Esophagus mucosa (tissue), 1 donor: ENCODE measurements at places on chromosomes 12 and 14.

- ATAC-seq, result no peak
Measured at GRCh38 chr12:100845095-100845494, 50.5 kb downstream of the ANO4 start.

GRCh38 chr12:42166501-42166900, 21.8 kb upstream of the GXYLT1 start:
- ATAC-seq, result no peak

- ATAC-seq, result no peak
Measured at GRCh38 chr12:57340104-57340503, 89.1 kb upstream of the STAC3 start.

GRCh38 chr12:62267480-62267879, 7.3 kb downstream of the USP15 start:
- no peak for ATAC-seq

DNA sequence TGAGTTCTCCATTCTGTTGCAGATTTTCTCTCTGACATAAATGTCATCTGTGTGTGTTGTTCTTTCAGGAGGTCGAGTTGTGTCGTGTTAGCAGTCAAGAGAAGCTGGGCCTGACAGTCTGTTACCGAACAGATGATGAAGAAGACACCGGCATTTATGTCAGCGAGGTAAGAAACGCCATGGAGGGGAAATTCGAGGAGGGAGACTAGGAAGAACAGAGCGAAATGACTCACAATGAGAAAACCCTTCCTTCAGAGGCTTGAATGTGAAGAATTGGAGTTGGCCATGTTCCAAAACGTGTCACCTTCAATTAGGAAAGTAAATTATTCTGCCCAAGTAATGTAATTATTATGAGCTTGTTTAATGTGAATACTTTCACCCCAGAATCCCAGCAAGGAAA, 364.5 kb downstream of the PDZRN4 start:
- no peak for ATAC-seq

- ATAC-seq, result no peak
Measured at GRCh38 chr12:44358636-44359035, 517.5 kb downstream of the NELL2 start.

DNA sequence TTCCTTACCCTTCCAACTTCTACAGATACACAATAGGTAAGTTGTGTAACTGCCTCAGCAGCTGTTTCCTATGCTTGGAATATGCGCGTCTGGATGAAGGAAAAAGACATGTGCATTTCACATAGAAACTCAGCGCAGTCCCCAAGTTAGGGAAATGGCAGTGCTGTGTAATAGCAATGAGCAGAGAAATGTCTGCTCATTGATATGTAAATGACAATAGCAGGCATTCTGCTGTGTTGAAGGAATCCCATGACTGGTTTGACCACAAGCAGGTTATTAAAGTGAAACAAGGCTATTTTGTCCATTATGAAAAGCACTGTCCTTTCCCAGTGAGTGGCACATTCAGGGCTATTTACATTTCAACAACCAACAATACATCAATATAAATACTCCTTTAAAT, 106.6 kb downstream of the BTG1 start:
- ATAC-seq, result no peak

GRCh38 chr14:94344389-94344788, 21.3 kb upstream of the SERPINA6 start:
- no peak for ATAC-seq

GRCh38 chr12:2008677-2009076, 4.4 kb upstream of the DCP1B start:
- ATAC-seq, result no peak

GRCh38 chr12:1201030-1201429, 210.0 kb downstream of the ERC1 start:
- ATAC-seq, result no peak

- peak; percentile 86 for ATAC-seq
Measured at GRCh38 chr14:61860294-61860918, 98.2 kb downstream of the SNAPC1 start.

DNA sequence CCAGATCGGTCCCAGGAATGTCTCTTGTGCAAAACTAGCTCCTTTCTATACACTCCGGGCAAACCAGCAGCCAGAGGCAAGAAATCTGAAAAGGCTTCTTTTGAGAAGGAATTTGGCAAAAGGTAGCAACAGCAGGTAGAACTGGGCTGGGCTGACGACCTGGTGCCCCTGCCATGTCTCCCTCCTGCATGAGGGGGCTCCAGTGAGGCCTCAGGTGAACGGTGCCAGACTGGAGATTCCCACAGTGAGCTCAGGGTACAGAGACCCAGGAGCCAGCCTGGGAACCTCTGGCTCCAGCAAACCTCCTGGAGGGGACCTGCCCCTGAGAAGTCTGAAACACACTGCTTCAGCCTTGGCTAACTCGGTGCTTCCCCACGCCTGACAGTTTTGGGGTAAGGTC, 10.8 kb downstream of the ITPK1 start:
- no peak for ATAC-seq

DNA sequence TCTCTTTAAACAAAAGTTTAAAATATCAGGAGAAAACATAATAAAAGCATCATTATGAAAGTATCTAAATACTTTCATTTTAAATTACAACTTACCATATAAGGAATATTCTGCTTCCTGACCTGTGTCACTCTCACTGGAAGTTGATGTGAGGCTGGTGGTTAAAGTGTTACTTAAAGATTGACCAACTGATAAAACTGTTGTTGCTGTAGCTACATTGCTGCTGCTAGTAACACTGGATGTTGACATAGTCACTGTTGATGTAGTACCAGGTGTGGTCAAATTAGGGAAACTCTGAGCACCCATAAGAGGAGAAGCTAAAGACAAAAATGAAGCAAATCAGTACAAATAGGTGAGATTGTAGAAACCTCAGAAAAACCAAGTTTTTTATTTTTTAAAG, 79.9 kb downstream of the HECTD1 start:
- no peak for ATAC-seq

DNA sequence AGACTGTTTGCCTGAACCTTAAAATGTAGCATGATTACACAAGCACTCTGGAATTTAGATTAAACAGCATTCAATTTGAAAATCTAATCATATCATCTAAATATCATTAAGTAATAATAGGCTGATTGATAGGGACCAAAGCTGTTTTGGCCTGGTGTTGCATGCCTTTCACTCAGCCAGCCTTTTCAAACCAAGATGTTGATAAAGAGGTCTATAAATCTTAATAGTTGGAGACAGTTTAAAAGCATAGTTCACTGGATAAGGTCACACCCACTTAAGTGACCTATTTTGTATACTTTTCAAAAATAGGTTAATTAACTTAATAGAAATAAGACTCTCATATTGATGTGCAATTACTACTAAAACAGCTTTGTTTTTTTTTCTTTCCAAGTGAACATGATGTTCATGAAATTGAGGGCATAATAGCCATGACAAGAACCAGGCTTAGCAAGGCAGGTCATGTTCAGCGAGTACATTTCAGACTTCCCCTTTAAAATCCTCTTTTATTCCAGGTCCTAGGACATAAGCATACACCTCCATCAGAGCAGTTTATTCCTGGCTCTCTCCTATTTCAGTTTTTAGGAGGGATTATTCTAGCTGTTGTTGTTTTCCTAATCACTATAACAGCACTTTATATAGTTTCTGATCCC, 349.0 kb downstream of the RAD51B start:
- ATAC-seq, result no peak

GRCh38 chr12:4118017-4118510, 155.5 kb upstream of the CCND2 start:
- ATAC-seq, result peak; percentile 66

- ATAC-seq, result no peak
Measured at GRCh38 chr14:75238756-75239455, 39.7 kb upstream of the FOS start.

- ATAC-seq, result no peak
Measured at GRCh38 chr14:95765051-95765450, 51.1 kb upstream of the TCL1A start.

DNA sequence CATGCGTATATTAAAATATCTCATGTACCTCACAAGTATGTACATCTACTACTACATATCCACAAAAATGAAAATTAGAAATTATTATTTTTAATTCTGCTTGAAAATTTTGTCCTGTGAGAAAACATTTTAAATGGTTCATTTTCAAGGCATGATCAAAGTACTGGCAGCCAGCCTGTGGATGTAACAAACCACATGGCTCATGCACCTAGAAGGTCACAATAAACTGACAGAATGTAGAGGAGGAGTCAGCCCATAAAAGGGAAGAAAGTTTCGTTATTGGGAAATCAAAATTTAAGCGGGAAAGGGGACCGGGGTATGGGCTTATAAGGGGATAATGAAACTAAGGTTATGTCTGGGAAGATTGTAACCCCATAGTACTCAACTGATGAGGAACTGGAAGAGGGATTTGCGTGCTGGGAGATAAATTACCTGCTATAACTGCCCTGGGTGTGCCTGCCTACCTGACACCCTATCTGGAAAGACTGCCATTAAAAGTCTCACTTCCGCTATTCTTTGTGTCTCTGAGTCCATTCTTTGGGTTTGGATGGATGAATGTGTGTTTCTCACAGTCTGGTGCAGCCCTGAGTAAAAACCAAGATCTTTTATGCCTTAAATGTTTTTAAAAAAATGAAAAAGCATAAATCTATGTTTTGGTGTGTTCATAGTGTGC, 62.2 kb upstream of the PCED1B start:
- ATAC-seq, result no peak

DNA sequence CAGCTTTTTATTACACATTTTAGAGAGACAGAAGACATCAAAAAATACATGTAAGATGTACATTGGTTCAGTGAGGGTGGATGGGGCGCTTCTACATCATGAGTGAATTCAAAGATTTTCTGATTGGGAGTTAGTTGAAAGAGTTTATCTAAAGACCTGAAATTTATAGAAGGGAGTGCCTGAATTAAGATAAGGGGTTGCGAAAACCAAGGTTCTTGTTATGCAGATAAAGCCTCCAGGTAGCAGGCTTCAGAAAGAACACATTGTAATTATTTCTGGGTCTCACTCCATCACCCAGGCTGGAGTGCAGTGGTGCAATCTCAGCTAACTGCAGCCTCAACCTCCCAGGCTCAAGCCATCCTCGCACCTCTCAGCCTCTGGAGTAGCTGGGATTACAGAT, 26.2 kb upstream of the TMPO start:
- no peak for ATAC-seq

- ATAC-seq, result no peak
Measured at GRCh38 chr14:20618271-20618749, 23.2 kb downstream of the OR6S1 start.

DNA sequence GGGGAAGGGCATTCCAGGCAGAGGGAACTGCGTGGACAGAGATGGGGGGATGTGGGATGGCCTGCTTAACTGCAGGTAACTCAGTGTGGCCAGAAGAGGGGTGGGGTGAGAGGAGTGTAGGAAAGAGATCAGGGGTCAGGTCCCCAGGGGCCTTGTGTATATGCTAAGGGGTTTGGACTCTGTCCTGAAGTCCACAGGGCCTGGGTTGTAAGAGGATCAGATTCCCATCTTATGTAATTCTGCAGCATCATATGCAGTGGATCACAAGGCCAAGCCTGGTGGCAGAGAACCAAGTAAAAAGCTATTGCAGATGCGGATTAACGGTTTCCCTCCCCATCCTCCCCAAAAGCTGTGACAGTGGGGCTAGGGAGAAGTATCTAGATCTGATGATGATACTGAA, 8.7 kb downstream of the TCTN1 start:
- ATAC-seq, result no peak

GRCh38 chr12:789852-790563, 37.6 kb downstream of the WNK1 start:
- ATAC-seq, result no peak

- no peak for ATAC-seq
Measured at GRCh38 chr12:93415723-93416464, 25.9 kb downstream of the UBE2N start.

DNA sequence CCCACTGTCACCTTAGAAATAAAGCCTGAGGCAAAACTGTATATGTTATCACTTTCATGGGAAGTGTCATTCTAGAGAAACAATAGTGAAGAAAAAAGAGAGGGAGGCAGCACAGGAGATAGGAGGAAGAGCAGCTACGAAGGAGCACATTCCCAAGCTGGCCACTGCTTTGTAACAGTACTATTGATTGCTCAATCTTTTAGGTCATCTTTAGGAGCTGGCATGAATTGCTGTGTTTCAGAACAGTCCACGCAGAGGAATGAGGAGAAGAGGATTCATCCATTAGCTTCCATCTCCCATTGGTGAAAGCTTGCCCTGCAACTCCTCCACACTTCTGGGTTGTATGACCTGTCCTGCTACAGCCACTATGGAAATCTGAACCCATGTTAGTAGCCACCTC, 372.5 kb upstream of the DDHD1 start:
- no peak for ATAC-seq

DNA sequence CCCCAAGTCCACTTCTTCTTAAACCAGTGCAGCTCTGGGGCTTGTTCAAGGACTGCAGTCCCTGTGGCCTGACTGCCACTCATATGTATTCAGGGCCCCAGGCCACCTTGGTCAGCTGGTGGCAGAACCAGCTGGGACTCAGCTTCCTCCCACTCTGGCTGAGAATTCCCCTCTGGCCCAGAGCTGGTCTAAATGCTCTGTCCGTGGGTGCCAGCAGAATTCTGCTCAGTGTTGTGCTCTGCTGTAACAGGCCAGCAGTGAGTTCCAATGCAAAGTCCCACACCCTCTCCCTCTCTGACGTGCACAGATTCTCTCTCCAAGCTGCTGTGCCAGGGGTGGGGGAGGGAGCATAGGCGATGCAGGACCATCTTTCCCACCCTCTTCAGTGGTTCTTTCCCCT, 210.4 kb upstream of the RGS6 start:
- no peak for ATAC-seq

DNA sequence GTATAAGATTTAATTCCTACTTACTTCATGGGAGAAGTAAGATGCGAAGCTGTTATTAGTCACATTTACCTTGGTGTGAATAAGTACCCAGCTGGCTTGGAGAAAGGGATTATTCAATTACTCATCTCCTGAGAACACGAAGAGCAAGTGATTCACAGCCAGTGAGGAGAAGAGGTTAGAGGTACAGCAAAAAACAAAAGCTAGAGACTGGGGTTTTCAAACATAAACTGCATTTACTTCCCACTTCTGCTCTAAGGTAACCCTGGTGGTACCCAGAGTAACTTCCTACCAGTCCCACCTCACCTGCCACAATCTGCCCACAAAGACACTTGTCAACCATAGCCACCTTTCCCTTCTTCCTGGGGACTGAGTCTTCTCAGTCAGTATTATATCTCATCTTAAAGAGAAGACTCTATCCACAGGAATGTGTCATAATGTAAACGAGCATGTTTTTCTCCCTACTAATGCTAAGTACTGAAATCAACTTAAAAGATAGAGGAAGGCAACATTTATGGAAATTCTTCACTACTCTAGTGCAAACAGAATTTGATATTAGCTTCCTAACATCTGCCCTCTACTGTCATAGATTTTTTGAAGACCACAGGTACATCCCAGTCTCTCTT, 6.0 kb upstream of the IL22 start:
- ATAC-seq, result peak; percentile 95

- no peak for ATAC-seq
Measured at GRCh38 chr12:113471619-113472171, at the start of gene LHX5. Gene LHX5, minus strand, starts transcription at chr12:113471871. Its CDS starts 373 bp downstream, at chr12:113471498.
